ENCODE measurements at places on chromosomes 3 and 15.

- no peak for DNase-seq
Observed at GRCh38 chr3:186290796-186291195, 71.2 kb downstream of the DGKG start.

- no peak for DNase-seq
Observed at GRCh38 chr3:122350814-122351418, 25.9 kb downstream of the CSTA start.

DNA sequence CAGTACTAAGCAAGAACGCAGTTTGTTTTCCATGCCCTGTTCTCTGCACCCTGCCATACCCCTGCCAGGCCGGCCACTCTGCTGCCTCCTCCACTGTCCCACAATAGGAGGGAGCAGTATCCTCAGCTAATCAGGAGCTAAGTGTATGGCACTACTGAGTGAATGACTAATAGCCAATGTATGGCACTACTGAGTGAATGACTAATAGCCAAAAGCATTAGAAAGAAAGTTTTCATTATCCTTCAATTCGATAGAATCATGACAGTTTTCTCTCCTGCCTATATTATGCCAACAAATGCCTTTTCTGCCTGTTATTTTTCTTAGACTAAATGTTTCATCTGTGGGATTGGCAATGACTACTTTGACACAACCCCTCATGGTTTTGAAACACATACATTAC is 107.5 kb upstream of the CHRM5 start:
- DNase-seq = no peak

DNA sequence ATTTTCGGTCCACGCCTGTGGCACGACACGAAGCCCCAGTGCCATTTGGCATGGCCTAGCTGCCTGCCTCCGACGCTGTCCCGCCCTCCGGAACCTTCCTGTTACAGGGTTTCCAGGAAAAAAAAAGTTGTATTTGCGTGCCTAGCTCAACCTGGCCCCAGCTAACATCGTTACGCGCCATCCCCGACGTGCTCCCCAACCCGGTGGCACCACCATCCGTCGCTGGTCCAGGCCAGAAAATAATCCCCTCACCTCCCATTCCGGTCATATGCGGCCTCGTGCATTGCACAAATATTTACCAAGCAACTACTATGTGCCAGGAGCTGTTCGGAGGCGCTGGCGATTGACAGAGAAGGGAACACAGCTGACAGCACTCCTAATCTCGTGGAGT is 1.4 kb upstream of the CYP1A1 start:
- DNase-seq = no peak

GRCh38 chr3:167885277-167885676 is 149.8 kb downstream of the SERPINI1 start:
- DNase-seq = no peak

DNA sequence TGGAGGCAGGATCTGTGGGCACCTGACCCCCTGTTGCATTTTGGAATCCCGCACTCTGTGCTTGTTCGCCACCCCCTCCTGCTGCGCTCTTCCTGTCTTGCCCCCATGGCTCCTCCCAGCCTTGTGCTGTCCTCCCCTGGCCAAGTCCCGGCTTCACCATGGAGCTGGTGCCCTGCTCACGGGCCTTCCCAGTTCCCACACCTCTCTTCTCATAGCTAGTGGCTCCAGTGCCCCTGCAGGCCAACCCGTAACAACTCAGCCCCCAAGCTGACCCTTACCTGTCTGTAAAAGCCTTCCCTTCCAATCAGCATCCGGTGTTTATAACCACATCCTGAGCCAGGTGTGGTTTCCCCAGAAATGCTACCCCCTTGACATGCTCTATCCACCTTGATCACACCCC is 407.7 kb upstream of the C2CD4B start:
- DNase-seq = no peak

GRCh38 chr15:43249699-43250203 is 17.0 kb downstream of the TGM5 start:
- no peak for DNase-seq

All from stimulated activated CD4-positive, alpha-beta T cell treated with anti-CD3 and anti-CD28 coated beads, Interleukin-12 subunit alpha, Interleukin-12 subunit beta, amount 100 ng/mL, for 24 hours (primary cell).